AG09319 (cell line): ENCODE measurements at places on chromosomes 2 and 18.

GRCh38 chr2:177767768-177768167 is 304.8 kb downstream of the PDE11A start:
- no peak for DNase-seq

DNA sequence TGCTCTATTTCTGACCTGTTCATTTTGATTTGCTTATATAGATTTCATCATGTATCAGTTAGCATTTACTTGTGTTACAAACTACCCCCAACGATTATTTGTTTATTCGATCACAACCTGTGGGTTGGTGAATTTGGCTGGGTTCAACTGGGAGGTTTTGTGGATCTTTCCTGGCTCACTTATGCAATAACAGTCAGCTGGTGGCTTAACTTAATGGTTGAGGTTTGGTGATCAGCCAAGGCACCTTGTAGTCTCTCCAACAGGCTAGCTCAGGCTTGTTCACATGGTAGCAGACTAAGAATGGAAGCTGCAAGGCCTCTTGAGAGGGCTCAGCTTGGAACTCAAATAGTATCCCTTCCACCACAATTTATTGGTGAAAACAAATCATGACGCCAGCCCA is 5.4 kb upstream of the PUM2 start:
- peak; percentile 64 for DNase-seq

DNA sequence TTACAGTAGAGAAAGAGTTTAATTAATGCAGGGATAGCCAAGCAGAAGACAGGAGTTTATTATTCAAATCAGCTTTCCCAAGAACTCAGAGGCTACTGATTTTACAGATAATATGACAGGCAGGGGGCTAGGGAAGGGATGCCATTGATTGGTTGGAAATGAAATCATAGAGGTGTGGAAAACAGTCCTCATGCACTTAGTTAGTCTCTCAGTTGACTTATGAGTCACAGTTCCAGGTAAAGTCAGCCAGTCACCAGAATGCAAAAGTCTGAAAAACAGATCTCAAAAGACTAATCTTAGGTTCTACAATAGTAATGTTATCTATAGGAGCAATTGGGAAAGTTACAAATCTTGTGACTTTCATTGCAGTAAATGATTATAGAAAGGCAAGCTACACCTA is 676.4 kb upstream of the CHAC2 start:
- DNase-seq: no peak

DNA sequence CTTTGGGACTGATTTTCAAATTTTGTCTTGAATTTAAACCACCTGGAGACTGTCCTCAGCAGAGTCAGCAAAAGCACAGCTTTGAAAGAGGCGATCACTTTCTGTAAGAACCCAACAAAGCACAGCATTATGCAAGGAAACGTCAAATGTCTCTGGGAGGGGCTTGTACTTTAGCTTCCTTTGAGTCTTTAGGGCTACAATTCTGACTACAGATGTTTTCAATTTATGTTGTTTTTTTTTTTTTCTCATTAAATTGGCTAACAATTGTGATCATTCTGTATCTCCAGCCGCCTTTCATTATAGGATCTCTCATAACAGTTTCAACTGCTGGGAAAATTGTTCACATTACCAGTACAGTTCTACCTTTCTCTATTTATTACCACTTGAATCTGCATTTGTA is 48.3 kb downstream of the COL3A1 start:
- DNase-seq: peak; percentile 88

GRCh38 chr2:117058366-117058765 is 756.1 kb upstream of the DDX18 start:
- DNase-seq: no peak

DNA sequence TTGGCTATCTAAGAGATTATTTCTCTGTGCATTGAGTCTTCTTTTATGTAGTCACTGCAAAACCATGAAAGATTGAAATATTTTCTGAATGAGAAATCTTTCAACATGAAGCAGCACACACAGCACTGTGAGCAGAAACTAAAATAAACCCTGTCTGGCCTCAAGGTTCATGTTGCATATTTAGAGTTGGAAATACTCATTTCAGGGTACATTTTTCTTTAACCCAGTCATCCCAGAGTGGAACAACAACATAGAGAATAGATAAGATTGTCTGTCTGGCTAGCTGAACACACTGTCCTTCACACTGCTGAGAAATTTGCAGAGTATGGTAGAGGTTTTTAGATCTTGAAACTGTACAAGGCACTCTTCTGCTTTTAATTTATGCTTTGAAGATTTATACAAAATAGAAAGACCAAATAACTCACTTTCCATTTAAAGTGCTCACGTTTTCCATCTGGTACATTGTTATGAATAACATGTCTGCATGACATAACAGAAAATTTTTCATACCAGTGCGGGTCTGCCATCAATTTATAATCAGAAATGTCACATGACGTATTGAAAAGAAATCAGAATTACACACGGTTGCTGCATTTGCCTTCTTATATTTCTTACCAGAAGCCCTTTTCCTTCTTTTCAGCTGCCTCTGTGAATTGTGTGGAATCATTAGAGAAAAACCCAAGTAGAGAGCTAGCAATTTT is 25.0 kb upstream of the FN1 start:
- peak; percentile 61 for DNase-seq

DNA sequence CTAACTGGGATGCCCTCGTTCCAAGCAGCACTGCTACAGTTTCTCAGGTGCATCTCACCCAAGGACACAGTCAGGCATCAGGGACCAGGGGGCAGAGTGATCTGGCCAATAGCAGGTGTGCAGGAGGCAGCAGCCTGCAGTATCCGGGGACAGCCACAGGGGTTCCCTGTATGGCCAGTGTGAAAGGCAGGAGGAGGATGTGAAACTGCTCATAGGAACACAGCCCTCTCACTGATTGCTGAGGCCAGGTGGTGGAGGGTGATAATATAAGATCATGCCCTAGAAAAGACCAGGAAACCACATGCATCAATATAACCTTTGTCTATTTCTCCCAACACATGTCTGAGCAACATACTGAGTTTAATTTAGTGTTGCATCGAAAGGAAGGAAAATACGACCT is 112.7 kb upstream of the TACR1 start:
- no peak for DNase-seq

- no peak for DNase-seq
These were observed 30.8 kb downstream of the NRP2 start for GRCh38 chr2:205713086-205713485.

- no peak for DNase-seq
These were observed 148.2 kb downstream of the ESCO1 start for GRCh38 chr18:21452276-21452780.

DNA sequence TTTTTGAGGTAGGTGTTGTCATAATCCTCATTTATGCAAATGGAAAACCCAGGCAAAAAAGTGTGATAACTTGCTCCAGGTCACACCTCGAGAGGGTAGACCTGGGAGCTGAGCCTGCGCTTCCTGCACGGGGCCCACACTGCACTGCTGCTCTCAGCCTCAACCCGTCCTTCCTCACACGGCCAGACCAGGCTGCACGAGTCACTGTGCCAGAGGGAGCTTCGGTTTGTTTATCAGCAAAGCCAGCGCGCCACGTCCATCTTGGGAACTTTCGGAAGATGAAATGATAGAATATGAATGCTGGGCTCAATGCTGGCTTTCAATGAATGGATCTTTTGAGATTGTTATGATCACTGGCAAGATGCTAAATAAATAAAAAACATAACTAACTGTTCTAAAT is 14.4 kb downstream of the COPS9 start:
- no peak for DNase-seq

GRCh38 chr18:44802508-44802907 is 121.8 kb downstream of the SETBP1 start:
- no peak for DNase-seq

DNA sequence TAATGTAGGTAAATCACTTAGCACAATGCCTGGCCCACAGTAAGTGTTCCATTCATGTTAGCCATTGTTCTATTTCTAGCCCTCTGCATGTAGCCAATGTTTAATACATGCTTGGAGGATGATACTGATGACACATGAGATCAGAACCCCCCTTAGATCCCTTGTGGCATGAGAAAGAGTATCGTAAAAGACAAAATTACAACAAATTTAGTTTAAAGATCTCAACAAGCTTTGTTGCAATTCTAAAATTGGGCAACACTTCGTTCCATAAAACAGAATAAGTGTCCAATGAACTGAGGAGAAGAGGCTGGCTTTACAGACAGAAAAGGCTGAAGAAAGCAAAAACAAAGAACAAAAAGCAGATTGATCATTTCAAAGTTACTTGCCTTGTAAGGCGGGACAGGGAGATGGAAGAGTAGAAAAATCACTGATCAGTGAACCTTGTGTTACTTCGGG is 148.7 kb upstream of the SLC1A4 start:
- DNase-seq: no peak

- no peak for DNase-seq
These were observed 525.0 kb downstream of the SLC4A3 start for GRCh38 chr2:220152281-220152935.

GRCh38 chr2:106130251-106130998 is 63.7 kb downstream of the UXS1 start:
- DNase-seq: no peak

DNA sequence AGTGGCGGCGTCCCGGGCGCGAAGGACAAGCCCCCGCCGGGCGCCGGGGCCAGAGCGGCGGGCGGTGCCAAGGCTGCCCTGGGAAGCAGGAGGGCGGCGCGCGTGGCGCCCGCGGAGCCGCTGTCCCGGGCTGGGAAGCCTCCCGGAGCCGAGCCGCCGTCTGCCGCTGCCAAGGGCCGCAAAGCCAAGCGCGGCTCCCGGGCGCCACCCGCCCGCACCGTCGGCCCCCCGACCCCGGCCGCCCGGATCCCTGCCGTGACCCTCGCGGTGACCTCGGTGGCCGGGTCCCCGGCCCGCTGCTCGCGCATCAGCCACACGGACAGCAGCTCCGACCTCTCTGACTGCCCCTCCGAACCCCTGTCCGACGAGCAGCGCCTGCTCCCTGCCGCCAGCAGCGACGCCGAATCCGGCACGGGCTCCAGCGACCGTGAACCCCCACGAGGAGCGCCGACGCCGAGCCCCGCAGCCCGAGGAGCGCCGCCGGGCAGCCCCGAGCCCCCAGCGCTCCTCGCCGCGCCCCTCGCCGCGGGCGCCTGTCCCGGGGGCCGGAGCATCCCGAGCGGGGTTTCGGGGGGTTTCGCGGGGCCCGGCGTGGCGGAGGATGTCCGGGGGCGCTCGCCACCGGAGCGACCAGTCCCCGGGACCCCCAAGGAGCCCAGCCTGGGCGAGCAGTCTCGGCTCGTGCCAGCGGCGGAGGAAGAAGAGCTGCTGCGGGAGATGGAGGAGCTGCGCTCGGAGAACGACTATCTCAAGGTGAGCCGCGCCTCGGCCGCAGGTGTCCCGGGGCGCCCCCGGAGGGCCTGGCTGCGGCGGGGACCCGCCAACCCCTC is 820 bp downstream of the MTCL1 start:
- no peak for DNase-seq

DNA sequence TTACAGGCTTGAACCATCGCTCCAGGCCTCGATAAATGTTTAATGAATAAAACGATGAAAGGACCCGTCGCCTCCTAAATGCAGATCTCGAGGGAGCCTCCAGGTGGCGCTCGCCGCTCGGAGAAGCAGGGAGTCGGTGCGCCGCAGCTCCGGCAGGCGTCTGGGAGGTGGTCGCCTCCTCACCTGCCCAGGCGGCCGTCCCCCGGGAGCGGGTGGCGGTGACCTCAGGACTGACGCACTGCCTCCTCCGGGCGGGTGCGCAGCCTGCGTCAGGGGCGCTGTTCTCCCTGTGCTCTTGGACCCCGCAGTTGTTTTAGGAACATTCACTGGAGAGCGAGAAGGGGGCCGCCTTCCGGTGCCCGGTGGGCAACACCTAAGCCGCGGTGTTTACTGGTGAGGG is 38.6 kb upstream of the POLE4 start:
- no peak for DNase-seq

DNA sequence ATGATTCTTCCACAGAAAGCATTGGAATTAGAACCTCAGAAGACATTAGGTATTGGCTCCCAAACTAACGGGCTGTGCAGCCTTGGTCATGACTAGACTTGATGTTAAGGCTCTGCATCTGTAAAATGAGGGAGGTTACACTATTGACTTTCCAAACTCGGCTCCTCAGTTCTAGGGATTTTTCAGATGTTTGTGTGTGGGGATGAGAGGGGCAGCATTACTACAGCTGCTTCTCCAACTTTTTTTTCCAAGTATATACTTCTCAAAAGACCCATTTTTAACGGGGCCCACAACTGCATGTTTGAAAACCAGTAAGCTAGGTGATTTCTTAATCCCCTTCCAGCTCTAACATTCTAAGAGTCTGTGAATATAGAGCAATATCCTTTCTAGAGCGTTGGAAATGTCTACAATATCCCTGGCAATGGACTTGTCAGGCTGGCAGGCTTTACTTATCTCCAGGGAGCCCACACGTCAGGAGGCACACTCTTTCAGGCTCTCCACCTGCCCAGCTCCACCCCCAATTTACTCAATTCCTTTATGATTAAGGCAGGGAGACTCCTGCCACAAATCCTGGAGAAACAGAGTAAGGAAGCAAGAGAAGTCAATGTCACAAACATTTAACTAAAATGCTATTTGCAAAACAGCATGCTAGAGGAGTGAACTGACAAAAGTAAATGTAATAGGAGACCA is 844 bp upstream of the MPV17 start:
- DNase-seq: no peak

- no peak for DNase-seq
These were observed 15.2 kb downstream of the ITGAV start for GRCh38 chr2:186605041-186605440.

DNA sequence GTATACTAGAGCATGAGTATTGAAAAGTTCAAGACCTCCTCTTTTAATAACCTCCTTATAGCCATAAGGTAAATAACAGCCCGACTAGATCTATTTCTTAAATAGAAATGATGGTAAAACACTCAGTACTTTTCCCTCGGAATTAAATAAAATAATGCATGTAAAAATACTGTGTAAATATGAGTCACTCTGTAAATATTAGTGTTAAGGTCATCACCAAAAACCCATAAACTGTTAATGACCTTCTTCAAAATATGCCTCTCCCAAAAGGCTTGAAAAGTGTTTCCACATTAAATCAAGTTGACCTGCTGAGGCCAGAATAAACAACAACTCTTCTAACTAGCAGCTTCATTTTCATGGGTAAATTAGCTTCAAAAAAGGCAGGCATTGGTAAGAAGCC is 25.3 kb upstream of the BZW1 start:
- DNase-seq: no peak

DNA sequence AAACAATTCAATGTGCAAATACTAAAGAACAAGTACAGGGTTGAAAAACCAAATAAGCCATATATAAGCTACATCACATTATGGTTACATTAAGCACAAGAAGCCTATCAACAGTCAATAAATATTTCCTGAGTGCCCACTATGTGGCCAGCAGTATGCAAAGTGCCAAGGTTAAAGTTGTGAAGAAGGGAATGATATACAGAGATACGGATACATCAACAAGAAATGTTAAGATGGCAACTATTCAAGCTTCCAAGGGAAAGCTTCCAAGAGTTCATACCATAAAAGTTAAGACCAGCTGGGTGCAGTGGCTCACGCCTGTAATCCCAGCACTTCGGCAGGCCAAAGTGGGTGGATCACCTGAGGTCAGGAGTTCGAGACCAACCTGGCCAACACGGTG is 14.0 kb downstream of the DYM start:
- DNase-seq: no peak
